Activated CD4-positive, alpha-beta memory T cell treated with anti-CD3 and anti-CD28 coated beads for 36 hours (primary cell): ENCODE measurements at places on chromosomes 2 and 18.

DNA sequence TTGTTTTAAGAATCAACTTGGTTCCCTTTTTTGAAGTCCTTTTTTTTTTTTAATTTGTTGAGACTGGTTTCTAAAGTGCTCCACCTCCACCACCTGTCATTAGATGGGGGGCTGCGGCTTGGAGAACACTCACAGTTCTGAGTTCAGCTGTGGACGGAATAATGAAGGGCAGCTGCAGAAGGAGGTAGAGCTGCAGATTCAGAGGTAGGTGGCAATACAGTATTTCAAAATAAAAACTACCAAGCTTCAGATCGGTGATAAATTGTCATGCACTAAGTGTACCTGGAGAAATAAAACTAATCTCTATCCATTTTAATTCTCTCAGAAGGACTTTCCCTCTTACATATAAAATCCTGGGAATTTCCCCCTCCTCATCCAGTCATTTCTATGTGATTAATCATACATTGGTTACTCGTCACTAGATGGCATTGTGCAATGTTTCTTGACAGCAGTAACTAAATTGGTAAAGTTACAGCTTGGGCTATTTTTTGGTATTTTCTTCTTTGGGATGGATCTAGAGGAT lies 81.1 kb upstream of the SLC39A10 start:
- H3K27me3 ChIP-seq, result no peaks in the 10 kb centered on the region
- no peak overlapping the region for H3K4me3 ChIP-seq
- no peaks in the 10 kb centered on the region for H3K36me3 ChIP-seq

- no peaks in the 10 kb centered on the region for H3K27me3 ChIP-seq
- H3K4me3 ChIP-seq, result no peak overlapping the region
- DNase-seq, result no peak
- H3K4me1 ChIP-seq, result no peaks in the 10 kb centered on the region
Measured at GRCh38 chr18:66083078-66083477, 332.3 kb downstream of the CDH7 start.

- DNase-seq, result no peak
- H3K27me3 ChIP-seq, result peaks cover 4% of the 10 kb centered on the region
- H3K36me3 ChIP-seq, result no peaks in the 10 kb centered on the region
- no peak overlapping the region for H3K27ac ChIP-seq
- H3K4me3 ChIP-seq, result no peak overlapping the region
Measured at GRCh38 chr18:58580623-58581022, 48.3 kb downstream of the ALPK2 start.

- H3K27ac ChIP-seq, result peak overlapping the region; percentile 84
- peaks cover 19% of the 10 kb centered on the region for H3K36me3 ChIP-seq
- no peak for DNase-seq
- no peaks in the 10 kb centered on the region for H3K27me3 ChIP-seq
- H3K4me3 ChIP-seq, result no peak overlapping the region
- H3K4me1 ChIP-seq, result peaks cover 22% of the 10 kb centered on the region
Measured at GRCh38 chr18:9244376-9244775, 90.2 kb upstream of the TWSG1 start.

- DNase-seq, result no peak
- H3K27me3 ChIP-seq, result no peaks in the 10 kb centered on the region
- no peak overlapping the region for H3K4me3 ChIP-seq
- no peak overlapping the region for H3K27ac ChIP-seq
Measured at GRCh38 chr2:237139123-237139675, 53.5 kb downstream of the COPS8 start.

DNA sequence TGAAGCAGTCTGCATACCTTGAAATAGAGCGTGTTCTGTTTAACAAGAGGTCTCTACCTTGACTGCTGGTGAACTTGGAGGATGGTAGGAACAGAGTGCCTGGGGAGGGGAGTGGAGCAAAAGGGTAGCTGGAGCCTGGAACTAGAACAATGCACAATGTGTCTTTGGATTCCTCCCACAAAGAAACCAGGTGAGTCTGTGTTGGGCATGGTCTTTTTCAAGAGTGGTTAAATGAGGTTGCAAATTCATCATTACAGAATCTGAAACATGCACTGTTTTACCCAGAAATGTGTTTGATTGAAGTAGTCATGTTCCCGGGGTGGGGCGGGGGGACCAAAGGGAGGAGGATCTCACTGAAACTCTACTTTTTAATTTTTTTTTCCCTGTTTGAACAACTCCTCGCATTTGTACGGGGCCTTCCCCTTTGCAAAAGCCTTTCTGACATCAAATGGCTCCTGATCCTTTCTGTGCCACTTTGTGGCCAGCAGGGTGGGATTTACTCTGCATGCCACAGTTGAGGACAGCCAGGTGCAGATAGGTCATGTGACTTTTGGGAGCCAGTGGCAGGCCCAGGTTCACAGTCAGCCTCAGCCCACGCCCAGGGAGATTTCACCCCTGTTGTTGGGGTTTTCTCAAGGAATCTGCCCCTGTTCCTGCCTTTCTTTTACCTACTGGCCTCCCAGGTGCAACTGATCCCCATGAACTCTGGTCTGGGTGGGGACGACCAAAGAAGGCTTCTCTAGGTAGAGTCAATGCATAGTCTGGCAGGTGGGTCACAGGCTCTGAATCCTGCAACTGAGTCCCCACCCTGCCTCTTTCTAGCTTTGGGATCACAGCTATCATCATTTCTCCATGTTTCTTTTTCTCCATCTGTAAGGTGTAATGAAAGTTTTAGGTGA lies 28.2 kb downstream of the MYCN start:
- peaks cover 2% of the 10 kb centered on the region for H3K36me3 ChIP-seq
- H3K4me3 ChIP-seq, result no peak overlapping the region
- peaks cover 5% of the 10 kb centered on the region for H3K27me3 ChIP-seq
- peaks cover 62% of the 10 kb centered on the region for H3K4me1 ChIP-seq

- no peaks in the 10 kb centered on the region for H3K36me3 ChIP-seq
- H3K27ac ChIP-seq, result no peak overlapping the region
- H3K4me1 ChIP-seq, result no peaks in the 10 kb centered on the region
Measured at GRCh38 chr2:226137201-226137811, 662.3 kb downstream of the IRS1 start.

DNA sequence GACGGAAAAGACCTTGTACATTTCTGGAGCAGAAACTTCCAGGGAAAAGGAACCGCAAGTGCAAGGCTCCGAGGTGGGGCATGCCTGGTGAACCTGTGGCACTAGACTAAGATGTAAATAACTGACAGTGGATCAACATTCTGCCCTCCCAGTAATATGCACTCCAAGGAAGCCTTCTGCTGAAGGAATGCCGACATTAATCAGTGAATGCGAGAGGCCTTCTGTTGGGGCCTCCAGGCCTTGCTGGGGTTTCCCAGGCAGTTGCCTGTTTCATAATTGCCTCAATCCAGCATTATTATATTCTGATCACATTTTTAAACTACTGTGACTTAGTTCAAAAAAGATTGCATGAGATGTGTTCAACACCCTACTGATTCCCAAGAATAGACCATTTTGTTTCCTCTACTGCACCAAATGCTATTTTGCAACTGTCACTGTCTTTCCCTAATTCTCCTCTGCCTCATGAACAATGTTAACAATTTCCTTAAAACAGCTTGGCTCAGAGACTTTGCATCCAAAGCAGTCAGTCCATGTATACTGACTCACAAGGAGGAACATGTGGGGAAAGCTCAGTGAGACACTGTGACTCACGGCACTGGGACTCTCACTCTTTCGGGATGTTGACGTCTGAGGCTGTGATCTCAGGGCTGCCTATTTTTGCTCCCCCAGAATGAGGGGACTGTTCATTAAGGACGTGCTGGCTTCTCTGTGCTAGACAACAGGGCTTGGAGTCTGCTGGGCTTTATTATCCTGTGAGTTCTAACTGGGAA lies 10.5 kb upstream of the DSG2 start:
- no peak overlapping the region for H3K4me3 ChIP-seq
- H3K4me1 ChIP-seq, result no peaks in the 10 kb centered on the region
- H3K27me3 ChIP-seq, result peaks cover 4% of the 10 kb centered on the region
- H3K27ac ChIP-seq, result no peak overlapping the region

- no peak overlapping the region for H3K27ac ChIP-seq
- peaks cover 39% of the 10 kb centered on the region for H3K27me3 ChIP-seq
- H3K4me1 ChIP-seq, result peaks cover 16% of the 10 kb centered on the region
Measured at GRCh38 chr18:80175451-80176204, 66.6 kb downstream of the ADNP2 start.

GRCh38 chr2:72933646-72934151 lies 16.4 kb downstream of the EMX1 start:
- no peaks in the 10 kb centered on the region for H3K4me1 ChIP-seq
- H3K27me3 ChIP-seq, result peaks cover 6% of the 10 kb centered on the region
- H3K4me3 ChIP-seq, result no peak overlapping the region

- peaks cover 7% of the 10 kb centered on the region for H3K4me1 ChIP-seq
- H3K27ac ChIP-seq, result no peak overlapping the region
- DNase-seq, result no peak
- H3K27me3 ChIP-seq, result peaks cover 40% of the 10 kb centered on the region
Measured at GRCh38 chr2:127425540-127426490, 7.6 kb downstream of the PROC start.

DNA sequence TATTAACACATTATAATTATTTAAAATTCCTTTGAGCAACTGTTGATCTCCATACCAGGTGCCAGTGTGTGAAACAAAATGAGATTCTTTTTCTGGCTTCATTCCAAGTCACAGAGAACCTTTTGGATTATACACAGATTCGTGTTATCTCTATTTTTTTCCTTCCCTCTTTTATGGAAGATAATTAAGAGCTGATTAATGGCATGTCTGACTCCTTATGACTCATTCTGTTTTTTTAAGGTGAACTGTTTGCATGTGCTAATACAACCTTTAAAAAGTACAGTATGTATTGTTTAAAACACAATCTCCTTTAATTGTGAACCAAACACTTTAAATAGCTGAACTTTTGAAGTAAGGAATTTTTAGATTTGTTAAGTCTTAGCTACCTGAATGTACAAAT lies 39.3 kb downstream of the PELI1 start:
- no peak overlapping the region for H3K27ac ChIP-seq
- peaks cover 78% of the 10 kb centered on the region for H3K4me1 ChIP-seq
- H3K27me3 ChIP-seq, result no peaks in the 10 kb centered on the region
- peaks cover 43% of the 10 kb centered on the region for H3K36me3 ChIP-seq

DNA sequence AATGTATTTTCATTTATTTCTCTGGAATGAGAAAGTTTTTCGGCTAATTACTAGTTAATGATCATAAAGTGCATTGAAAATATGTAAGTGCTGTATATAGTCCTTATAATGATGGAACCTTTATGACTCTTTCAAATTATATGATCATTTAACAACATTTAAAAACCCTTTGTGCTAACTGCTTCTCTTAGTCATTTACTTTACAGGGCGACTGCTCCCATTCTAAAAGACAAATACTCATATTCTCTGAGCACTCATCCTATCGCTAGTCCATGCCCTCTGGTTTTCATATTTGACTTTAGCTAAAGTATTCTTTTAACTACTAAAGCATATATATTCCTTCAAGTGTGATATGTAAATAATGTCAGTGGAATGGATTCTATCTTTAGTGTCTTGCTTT lies 168.2 kb downstream of the CDH7 start:
- H3K27me3 ChIP-seq, result no peaks in the 10 kb centered on the region
- DNase-seq, result no peak
- H3K27ac ChIP-seq, result no peak overlapping the region
- H3K36me3 ChIP-seq, result no peaks in the 10 kb centered on the region
- H3K4me1 ChIP-seq, result no peaks in the 10 kb centered on the region

GRCh38 chr2:100193291-100193710 lies 50.9 kb upstream of the AFF3 start:
- no peaks in the 10 kb centered on the region for H3K36me3 ChIP-seq
- no peaks in the 10 kb centered on the region for H3K4me1 ChIP-seq
- H3K27me3 ChIP-seq, result peaks cover 9% of the 10 kb centered on the region
- DNase-seq, result no peak

DNA sequence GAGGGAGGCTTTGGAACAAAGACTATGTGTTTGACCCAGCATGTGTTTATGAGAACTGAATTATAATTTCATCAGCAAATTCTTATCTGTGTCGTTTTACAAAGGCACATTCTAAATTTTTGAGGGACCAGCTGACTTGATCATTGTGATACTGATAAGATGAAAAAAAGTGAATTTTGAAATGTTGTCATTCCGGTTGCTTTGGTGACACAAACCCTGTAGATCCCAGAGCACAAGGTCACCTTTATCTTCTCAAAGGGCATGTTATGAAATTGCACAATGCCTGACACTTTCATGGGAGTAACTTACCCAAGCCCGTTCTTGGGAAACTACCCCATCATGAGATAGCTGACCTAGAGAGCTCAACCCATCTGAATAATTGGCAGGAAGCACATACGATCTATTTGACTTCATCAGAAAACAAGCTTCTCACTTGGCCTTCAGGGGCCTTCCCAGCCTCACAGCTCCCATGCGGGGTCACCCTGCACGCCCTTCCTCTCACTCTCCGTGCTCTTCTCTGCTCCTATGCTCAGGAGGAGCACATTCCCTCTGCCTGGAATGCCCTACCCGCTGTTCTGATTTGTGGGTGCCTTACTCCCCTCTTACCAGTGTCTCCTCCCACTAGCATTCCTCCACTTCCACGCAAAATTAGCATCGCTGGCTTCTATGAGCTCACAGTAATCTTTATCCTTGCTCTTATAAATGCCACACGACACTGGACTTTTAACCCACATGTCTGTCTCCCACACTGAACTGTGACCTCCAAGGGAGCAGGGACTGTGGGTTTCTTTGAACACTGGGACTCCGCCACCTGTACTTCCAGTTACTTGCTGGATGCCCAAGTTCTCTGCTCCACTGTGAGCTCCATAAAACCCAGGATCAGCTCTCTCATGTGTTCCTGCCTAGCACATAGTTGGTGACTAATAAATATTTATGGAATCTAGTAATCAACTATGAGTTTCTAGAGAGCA lies 555.8 kb upstream of the ID2 start:
- no peaks in the 10 kb centered on the region for H3K4me1 ChIP-seq
- H3K27me3 ChIP-seq, result peaks cover 2% of the 10 kb centered on the region
- no peak overlapping the region for H3K4me3 ChIP-seq
- DNase-seq, result no peak

- no peaks in the 10 kb centered on the region for H3K27me3 ChIP-seq
- H3K27ac ChIP-seq, result no peak overlapping the region
- no peak for DNase-seq
- no peak overlapping the region for H3K4me3 ChIP-seq
- H3K36me3 ChIP-seq, result no peaks in the 10 kb centered on the region
Measured at GRCh38 chr2:202687276-202687675, 52.5 kb downstream of the FAM117B start.

GRCh38 chr2:48218169-48218568 lies 311.8 kb upstream of the STON1 start:
- no peaks in the 10 kb centered on the region for H3K36me3 ChIP-seq
- no peak overlapping the region for H3K4me3 ChIP-seq
- H3K4me1 ChIP-seq, result peaks cover 2% of the 10 kb centered on the region
- DNase-seq, result no peak

DNA sequence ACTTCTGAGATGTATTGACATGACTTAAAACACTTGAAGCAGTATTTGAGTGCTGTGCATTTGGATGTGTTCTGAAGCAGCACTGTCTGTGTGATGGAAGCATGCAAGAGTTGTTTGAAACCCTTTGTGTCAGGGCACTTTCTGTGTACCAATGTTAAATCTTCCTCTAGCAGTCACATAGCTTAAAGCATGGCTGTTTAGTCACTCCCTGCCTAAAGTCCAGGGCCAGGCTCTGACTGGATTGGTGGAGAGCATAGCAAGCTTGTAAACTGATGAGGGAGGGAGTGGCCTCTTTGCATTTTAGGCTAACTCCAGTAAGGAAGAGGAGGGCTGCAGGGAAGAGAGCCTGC lies 73.5 kb downstream of the MYO1B start:
- no peak for DNase-seq
- no peak overlapping the region for H3K4me3 ChIP-seq
- peaks cover 17% of the 10 kb centered on the region for H3K4me1 ChIP-seq
- no peak overlapping the region for H3K27ac ChIP-seq

- no peak overlapping the region for H3K27ac ChIP-seq
- no peaks in the 10 kb centered on the region for H3K36me3 ChIP-seq
- no peaks in the 10 kb centered on the region for H3K27me3 ChIP-seq
- peaks cover 17% of the 10 kb centered on the region for H3K4me1 ChIP-seq
- no peak for DNase-seq
Measured at GRCh38 chr2:195602687-195603086, 54.3 kb upstream of the SLC39A10 start.
